ENCODE measurements at places on chromosomes 6 and 20.
A peak's percentile ranks its signal among the peaks of the same experiment; 100 is the strongest.

- peak; percentile 54 for DNase-seq
These were observed 156.8 kb downstream of the DNAH8 start for GRCh38 chr6:38871741-38872568.

- DNase-seq: no peak
These were observed 31.9 kb downstream of the FOXO3 start for GRCh38 chr6:108592371-108593337.

DNA sequence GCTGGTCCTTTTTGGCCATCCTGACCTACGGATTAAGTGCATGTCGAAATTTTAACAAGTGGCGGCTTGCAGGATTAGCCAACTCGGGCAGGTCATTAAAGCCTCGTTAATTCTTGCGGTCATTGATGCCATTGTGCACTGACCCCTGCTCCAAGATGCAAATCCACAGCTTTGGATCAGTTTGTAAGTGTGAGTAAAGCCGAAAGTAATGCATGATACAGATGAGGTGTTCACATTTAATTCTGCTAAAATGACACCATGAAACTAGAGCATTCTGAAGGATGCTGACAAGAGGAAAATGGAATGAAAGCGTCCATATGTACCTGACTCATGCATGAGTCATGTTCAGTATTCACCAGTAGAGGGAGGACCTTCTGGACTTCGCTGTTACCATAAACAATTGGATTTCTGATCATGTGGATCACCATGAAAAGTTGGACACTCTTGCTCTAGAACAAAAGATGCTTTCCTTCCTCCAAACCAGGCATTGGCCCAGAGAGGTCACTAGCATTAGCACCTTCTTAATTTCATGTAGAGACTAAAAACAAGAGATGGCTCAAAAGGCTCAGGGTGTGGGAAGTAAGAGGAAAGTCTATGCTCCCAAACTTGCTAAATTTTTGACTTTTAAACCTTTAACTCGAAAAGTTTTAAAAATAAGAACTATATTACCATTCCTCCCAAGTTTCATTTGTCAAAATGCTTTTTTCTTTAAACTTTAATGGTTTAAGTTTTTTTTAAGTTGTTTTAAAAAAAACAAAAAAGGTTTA, 48.0 kb downstream of the MUC22 start:
- DNase-seq: peak; percentile 96

DNA sequence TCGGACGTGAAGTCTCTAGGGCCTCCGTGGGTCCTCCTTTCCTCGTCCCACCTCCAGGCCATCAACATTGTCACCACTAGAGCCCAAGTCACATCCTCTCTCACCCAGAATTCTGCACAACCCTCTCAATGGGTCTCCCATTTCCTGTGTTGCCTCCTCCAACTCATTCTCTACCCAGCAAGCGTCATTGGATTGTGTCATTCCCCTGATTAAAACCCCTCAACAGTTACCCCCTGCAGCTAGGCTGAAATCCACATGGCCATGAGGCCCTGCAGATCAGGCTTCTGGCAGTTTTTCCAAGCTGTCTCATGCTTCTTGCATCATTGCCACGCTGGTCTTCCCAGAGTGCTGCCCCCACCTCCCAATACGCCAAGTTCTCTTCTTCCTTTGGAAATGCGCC, 12.9 kb upstream of the FAM210B start:
- no peak for DNase-seq

- no peak for DNase-seq
These were observed 61.8 kb upstream of the ADGRF1 start for GRCh38 chr6:47103931-47104330.

Measured in RKO (cell line).